H1 (cell line): ENCODE measurements at places on chromosomes 16 and 17. TPM values are rescaled to one million over a fixed set of nuclear protein-coding genes. Genes with fewer than 3 reads are reported as not detected.

- H3K4me3 ChIP-seq, result peak overlapping the region; percentile 75
- no peak for DNase-seq
- no peak overlapping the region for H3K27ac ChIP-seq
- no peaks in the 10 kb centered on the region for H3K36me3 ChIP-seq
Measured at GRCh38 chr17:29567304-29567553, 392 bp upstream of the ABHD15 start.

GRCh38 chr16:64346080-64346479, 775.8 kb downstream of the CDH11 start:
- no peak for DNase-seq
- no peak overlapping the region for H3K4me3 ChIP-seq
- H3K4me1 ChIP-seq, result no peaks in the 10 kb centered on the region
- no peaks in the 10 kb centered on the region for H3K36me3 ChIP-seq

DNA sequence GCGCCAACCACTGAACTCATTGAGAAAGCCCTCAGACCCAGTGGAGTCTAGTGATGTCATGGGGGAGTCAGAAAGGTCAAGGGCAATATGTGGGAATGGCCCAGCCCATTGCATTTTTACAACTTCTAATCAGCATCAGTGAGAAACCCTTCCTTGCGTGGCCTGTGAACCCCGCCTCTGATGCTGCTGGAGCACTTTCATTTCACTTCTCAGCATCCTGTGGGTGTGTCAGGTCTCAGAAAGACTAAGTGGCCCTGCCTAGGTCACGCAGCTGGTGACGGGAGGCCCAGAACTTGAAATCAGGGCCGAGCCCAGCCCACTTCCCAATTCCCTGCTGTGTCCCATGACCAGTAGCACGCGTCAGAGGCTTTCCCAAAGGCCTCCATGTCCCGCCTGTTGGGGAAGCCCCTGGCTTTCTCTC, 6.1 kb downstream of the DNAI2 start:
- no peak for DNase-seq
- H3K36me3 ChIP-seq, result no peaks in the 10 kb centered on the region
- peaks cover 2% of the 10 kb centered on the region; the same call in 1 of the 2 replicates for H3K4me1 ChIP-seq
- no peak overlapping the region for H3K27ac ChIP-seq

DNA sequence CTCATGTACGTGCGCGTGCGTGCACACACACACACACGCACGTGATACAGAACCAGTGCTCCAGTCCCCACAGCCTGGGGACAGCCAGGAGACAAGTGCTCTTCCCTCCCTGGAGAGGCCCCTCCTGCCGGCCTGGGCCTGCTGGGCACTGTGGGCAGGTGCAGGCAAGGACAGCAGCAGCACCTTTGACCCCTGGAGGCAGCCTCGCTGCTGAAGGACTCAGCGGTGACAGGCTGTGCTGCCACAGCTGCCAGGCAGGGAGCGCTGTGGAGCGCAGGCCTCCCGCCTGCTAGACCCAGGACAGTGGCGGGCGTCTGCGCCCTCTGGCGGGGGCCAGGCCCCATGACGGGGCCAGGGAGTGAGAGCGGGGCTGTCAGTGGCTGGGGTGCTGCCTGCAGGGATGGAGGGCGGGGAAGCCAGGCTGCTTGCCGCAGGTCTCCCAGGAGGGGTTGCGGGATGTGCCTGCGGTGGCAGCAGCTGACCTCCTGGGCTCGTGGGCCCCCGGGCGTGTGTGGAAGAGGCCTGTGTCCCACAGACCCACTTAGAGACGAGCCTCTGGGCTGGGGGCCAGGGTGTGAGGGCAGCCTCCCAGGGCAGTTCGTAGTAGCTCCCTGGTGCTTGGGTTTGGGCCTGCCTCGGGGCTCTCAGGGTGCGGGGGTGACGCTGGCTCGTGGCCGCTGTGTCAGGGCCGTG, 63.5 kb upstream of the PVALEF start:
- H3K4me3 ChIP-seq, result no peak overlapping the region
- no peaks in the 10 kb centered on the region for H3K36me3 ChIP-seq
- H3K27ac ChIP-seq, result no peak overlapping the region
- no peaks in the 10 kb centered on the region for H3K27me3 ChIP-seq
- DNase-seq, result peak; percentile 81

- H3K27ac ChIP-seq, result no peak overlapping the region
- no peaks in the 10 kb centered on the region for H3K36me3 ChIP-seq
- no peaks in the 10 kb centered on the region for H3K27me3 ChIP-seq
- DNase-seq, result peak; percentile 95
- H3K4me3 ChIP-seq, result peak overlapping the region; percentile 79
Measured at GRCh38 chr16:3180445-3180878, 7.5 kb upstream of the OR1F1 start.

GRCh38 chr16:82732461-82732860, 105.7 kb downstream of the CDH13 start:
- H3K4me1 ChIP-seq, result no peaks in the 10 kb centered on the region
- no peak overlapping the region for H3K27ac ChIP-seq
- no peaks in the 10 kb centered on the region for H3K36me3 ChIP-seq
- H3K4me3 ChIP-seq, result no peak overlapping the region

- H3K27me3 ChIP-seq, result no peaks in the 10 kb centered on the region
- H3K4me3 ChIP-seq, result no peak overlapping the region
- no peak overlapping the region for H3K27ac ChIP-seq
- no peaks in the 10 kb centered on the region for H3K36me3 ChIP-seq
- DNase-seq, result no peak
Measured at GRCh38 chr16:54063279-54063773, 223.3 kb downstream of the IRX3 start.

- H3K27ac ChIP-seq, result no peak overlapping the region
- DNase-seq, result no peak
- no peak overlapping the region for H3K4me3 ChIP-seq
- no peaks in the 10 kb centered on the region for H3K4me1 ChIP-seq
Measured at GRCh38 chr16:26335236-26335853, 643.6 kb downstream of the HS3ST4 start.

DNA sequence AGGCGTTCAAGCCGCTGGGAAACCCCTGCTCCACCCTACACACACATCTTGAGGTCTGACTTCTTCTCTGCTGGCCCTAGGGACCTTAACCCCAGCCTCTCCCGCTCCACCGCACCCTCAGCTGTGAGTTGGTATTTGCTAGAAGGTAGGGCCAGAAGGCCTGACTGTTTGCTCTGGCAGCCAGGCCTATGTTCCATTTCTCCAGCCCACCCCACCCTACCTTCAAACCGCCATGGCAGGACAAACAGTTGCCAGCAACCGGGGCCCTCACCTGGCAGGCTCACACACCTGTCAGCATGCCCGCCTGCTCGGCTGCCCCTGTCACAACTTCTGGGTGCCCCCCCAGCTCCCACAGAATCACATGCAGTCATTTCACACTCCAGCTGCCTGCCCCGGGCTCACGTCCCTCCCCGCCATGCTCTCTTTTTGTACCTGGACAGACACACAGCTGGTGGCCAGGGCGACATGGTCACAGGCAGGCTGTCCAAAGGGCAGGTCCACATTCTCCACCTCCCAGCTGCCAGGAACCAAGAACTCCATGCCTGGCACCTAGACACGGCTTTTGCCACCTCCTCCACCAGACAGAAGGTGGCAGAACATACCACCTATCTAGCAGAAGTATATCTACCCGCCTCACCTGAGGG, 2.6 kb upstream of the ATP2A3 start:
- no peak overlapping the region for H3K27ac ChIP-seq
- no peaks in the 10 kb centered on the region for H3K36me3 ChIP-seq
- H3K27me3 ChIP-seq, result peaks cover 8% of the 10 kb centered on the region; the same call in 1 of the 2 replicates
- peaks cover 10% of the 10 kb centered on the region for H3K4me1 ChIP-seq
- no peak overlapping the region for H3K4me3 ChIP-seq

- peak; percentile 76 for DNase-seq
- no peak within 1 kb of the TSS for H3K27ac ChIP-seq
- H3K4me1 ChIP-seq, result peaks cover 13% of the 10 kb centered on the region
- H3K36me3 ChIP-seq, result no peaks in the 10 kb centered on the region; the same call in 1 of the 2 replicates
- H3K4me3 ChIP-seq, result no peak within 1 kb of the TSS
Measured at GRCh38 chr17:38925263-38925995, at the start of gene LASP1NB. LASP1NB (plus strand) TSS chr17:38925614.

- H3K4me1 ChIP-seq, result peaks cover 6% of the 10 kb centered on the region
- H3K36me3 ChIP-seq, result no peaks in the 10 kb centered on the region
- peak overlapping the region; percentile 66; the same call in 1 of the 2 replicates for H3K27ac ChIP-seq
- peak; percentile 84 for DNase-seq
- H3K27me3 ChIP-seq, result peaks cover 21% of the 10 kb centered on the region
Measured at GRCh38 chr17:67993153-67993997, 2.9 kb downstream of the C17orf58 start.

- DNase-seq, result no peak
- H3K27ac ChIP-seq, result no peak overlapping the region
- H3K36me3 ChIP-seq, result no peaks in the 10 kb centered on the region
- peaks cover 3% of the 10 kb centered on the region for H3K4me1 ChIP-seq
- no peaks in the 10 kb centered on the region for H3K27me3 ChIP-seq
Measured at GRCh38 chr17:63555500-63556156, 5.4 kb downstream of the DCAF7 start.

DNA sequence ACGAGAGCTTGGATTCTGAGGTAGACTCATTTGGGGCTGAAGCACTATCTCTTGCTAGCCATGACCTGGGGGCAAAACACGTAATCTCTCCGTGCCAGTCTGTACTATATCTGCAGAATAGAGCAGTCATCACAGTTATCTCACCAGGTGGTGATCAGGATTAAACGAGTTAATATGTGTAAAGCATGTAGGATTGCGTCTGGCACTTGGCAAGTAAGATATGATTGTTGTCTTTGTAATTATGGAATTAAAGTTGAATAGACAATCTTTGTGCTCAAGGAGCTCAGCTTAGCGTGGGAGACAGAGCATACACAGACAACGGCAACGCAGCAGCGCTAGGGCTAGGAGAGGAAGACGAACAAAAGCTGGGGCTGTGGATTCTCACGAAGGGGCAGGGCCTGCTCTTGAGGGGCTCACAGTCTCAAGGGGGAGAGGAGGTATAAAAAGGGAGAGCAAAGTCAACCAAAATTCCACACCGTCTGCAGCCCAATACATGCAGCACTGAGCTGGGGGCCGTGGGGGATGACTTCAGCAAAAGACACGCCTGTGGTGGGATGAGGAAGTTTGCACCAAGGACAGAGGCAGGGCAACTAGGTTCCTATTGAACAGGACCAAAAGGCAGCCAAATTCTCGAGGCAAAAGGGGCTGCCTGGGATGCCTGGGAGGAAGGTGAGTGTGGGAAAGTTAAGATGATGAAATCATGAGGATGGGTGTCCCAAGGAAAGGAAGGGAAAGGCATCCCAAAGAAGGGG, 68.6 kb downstream of the SDK2 start:
- no peaks in the 10 kb centered on the region for H3K27me3 ChIP-seq
- no peak for DNase-seq
- H3K4me3 ChIP-seq, result no peak overlapping the region

DNA sequence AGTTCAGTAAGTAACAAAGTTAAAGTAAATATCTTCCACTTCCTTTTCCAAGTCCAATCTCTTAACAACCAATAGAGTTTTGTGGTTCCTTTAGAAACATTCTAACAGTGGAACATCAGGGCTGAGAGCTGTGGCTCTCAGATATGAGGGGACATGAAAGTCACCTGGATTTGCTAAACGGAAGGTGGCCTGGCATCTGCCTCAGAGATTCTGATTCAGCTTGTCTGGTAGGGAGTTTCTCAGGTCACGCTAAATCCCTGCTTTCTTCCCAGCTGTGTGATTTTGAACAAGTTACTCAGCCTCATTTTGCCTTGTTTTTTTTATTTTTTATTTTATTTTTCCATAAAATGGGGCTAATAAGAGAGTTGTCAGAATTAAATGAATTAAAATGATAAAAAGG, 411.0 kb upstream of the CDH11 start:
- no peaks in the 10 kb centered on the region for H3K36me3 ChIP-seq
- no peaks in the 10 kb centered on the region for H3K27me3 ChIP-seq
- H3K4me1 ChIP-seq, result no peaks in the 10 kb centered on the region

- no peaks in the 10 kb centered on the region for H3K27me3 ChIP-seq
- no peaks in the 10 kb centered on the region for H3K4me1 ChIP-seq
- no peak overlapping the region for H3K27ac ChIP-seq
- H3K36me3 ChIP-seq, result no peaks in the 10 kb centered on the region
- no peak overlapping the region for H3K4me3 ChIP-seq
Measured at GRCh38 chr16:26889740-26890139, 177.0 kb upstream of the C16orf82 start.

DNA sequence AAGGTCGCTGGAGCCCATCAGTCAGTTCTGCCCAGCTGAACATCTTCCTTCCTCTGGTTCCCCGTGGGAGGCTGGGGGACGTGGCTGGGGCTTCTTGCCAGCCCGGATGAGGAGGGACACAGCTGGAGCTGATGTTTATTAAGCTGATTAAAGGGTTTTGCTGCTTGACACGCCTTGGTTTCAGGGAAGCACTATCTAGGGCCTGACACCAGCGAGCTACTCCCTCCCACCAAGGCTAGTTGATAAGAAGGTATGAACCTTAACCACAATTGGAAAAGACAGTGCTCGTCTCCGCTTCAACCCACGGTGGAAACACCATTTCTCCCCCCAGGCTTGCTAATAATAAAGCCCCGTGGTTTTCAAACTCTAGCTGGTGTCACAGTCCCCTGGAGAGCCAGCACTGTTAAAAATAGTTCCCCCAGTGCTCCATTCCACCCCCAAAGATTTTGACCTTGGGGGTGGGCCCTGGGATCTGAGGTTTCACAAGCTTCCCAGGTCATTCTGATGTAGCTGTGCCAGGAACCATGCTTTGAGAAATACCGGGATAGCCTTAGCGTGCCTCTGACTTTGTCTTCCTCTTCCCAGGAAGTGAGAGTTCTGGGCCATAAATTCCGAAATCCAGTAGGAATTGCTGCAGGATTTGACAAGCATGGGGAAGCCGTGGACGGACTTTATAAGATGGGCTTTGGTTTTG, 5.5 kb downstream of the DHODH start:
- H3K4me3 ChIP-seq, result no peak overlapping the region
- H3K4me1 ChIP-seq, result no peaks in the 10 kb centered on the region
- DNase-seq, result no peak
- peaks cover 18% of the 10 kb centered on the region; the same call in 1 of the 2 replicates for H3K36me3 ChIP-seq
- no peak overlapping the region for H3K27ac ChIP-seq

DNA sequence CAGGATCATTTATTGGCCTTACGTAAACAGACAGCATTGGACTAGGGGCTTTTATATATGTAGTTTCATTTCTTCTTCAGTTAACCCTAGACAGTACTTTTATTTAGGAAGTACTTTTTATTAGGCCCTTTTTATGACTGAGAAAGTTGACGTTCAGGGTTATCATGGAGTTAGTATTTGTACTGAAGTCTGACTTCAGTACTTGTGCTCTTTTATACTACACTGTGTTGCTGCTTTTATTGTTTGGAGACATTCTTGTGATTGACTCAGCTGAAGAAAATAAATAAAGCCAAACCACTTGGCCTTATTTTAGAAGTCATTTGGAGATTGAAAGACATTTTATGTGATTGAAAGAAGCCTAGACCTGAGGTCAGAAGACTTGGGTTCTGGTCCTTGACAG, 6.9 kb downstream of the LIG3 start:
- H3K27me3 ChIP-seq, result no peaks in the 10 kb centered on the region
- no peak for DNase-seq
- H3K36me3 ChIP-seq, result peaks cover 39% of the 10 kb centered on the region

The MPHOSPH6 gene
- 32.9 and 35.2 TPM in 2 replicates for total RNA-seq

The RCVRN gene
- not detected in 2 replicates for total RNA-seq

The PPP1R1B gene
- 9.4 and 10.7 TPM in 2 replicates for total RNA-seq

The CCL8 gene
- total RNA-seq, result not detected in 2 replicates

The ZNF768 gene
- 34.7 and 36.1 TPM in 2 replicates for total RNA-seq

The UTS2R gene
- 0.63 TPM in 1 of 2 replicates, not detected in the other for total RNA-seq

The KRT33A gene
- total RNA-seq, result not detected in 2 replicates

The PDILT gene
- total RNA-seq, result not detected in 2 replicates
